ENCODE measurements at places on chromosomes 12 and 14.
A peak's percentile ranks its signal among the peaks of the same experiment; 100 is the strongest.

- no peak for DNase-seq
- no peak overlapping the region for H3K4me3 ChIP-seq
- no peaks in the 10 kb centered on the region for H3K36me3 ChIP-seq
- peak overlapping the region; percentile 56 for H3K27ac ChIP-seq
- no peaks in the 10 kb centered on the region for H3K4me1 ChIP-seq
Measured at GRCh38 chr12:97567619-97568110, 105.1 kb downstream of the RMST start.

DNA sequence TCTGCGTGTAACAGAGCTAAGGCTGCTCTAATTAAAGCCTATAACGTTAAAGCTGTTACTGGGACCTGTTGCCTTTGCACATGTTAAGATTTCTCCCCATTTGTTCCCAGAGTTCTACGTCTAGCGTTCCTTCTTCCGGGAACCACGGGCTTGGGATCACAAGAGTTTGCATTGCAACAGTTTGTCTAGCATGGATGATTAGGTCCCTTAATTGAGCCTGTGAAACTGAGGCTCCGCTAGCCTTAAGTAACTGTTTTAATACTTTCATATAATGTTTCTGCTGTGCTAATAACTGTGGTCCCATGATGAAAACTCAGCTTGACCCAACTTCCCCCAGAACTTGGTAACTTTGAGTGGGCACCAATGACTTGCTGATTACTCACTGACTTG, 16.7 kb upstream of the LYZ start:
- H3K27ac ChIP-seq, result peak overlapping the region; percentile 63
- H3K27me3 ChIP-seq, result no peaks in the 10 kb centered on the region
- no peaks in the 10 kb centered on the region for H3K36me3 ChIP-seq
- no peak for DNase-seq

DNA sequence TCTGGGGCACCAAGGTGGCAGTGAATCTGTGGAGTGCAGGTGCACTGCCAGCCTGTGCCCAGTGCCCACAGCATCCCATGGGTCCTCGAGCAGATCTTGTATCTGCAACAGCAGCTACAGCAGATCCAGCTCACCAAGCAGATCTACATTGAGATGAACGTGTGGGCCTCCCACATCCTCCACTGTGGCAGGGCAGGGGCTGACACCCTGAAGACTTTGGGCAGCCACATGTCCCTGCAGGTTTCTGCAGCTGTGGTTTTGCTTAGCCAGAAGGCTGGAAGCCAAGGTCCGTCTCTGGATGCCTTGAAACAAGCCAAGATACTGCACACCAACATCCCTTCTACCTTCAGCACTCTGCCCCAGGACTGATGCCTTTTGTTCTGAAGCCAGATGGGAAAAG, 338.8 kb upstream of the OR4E1 start:
- H3K27me3 ChIP-seq, result no peaks in the 10 kb centered on the region
- H3K4me3 ChIP-seq, result no peak overlapping the region
- no peak for DNase-seq
- no peaks in the 10 kb centered on the region for H3K36me3 ChIP-seq
- H3K4me1 ChIP-seq, result no peaks in the 10 kb centered on the region

DNA sequence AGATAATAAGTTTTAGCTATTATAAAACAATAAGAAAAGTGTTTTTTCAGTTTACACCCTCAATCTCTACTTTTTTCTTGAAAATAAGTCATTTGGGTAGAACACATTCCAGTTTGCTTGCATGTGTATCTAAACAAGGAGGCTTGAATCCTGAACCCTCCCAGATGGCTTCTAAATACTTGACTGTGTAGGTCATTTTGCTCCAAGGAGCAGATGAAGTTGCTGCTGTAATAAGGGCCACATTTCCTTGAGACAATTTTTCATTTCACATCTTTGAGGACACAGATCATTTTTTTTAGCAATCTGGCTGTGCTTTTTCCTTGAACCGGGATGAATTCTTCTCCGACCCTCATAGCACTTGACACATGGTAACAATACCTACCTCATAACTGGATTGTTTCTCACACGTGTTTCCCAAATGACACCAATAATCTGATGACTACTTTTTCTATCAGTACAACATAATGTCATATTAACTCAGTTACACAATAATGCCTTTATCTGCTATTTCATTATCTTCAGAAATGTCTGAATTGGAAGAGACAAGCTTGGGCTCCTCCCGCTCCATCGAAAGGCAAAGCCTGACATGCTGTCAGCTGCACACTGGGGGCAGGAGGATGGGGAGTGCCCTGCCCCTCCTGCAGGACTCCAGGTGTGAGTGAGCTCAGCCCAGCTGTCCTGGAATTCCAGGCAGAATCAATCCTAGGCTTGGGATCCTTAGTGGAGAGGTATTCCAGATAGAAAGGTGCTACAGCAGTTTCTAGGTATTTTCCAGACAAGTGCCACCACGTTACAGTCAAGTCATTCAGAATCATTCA, 30.9 kb downstream of the GPHB5 start:
- no peak for DNase-seq
- no peak overlapping the region for H3K27ac ChIP-seq
- no peaks in the 10 kb centered on the region for H3K4me1 ChIP-seq
- no peaks in the 10 kb centered on the region for H3K27me3 ChIP-seq

DNA sequence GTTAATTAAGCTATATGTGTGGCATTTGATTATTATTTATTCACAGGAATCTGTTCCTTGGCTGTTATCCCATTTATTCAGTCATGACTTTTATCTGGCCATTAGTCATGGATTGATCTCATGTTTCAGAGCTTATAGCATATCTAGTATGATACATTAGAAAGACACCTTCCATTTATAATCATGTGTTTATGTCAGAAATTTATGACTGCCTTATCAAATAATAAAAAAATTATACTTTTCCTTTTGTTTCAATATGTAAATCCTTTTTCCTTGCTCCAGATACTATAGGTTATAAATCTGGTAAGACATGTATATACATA, 248.0 kb upstream of the PDE3A start:
- no peak overlapping the region for H3K27ac ChIP-seq
- no peak for DNase-seq
- no peak overlapping the region for H3K4me3 ChIP-seq
- no peaks in the 10 kb centered on the region for H3K27me3 ChIP-seq

DNA sequence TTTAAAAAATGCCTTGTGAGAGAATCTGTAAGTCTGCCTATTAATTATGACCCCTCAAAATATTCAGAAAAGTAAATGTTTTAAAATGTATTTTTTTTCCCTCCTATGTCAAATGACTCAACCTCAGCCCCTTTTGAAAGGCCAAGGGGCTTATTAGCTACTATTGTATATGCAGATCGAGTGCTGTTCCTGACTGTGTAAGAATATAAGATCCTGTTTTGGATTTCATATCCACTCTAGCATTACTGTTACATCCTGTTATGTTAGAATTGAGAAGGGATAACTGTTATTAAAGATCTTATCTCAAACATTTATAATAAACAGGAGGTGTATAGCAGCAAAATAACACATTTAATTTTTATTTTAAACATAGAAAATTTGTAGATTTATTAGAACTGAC, 46.6 kb upstream of the TPH2 start:
- no peaks in the 10 kb centered on the region for H3K27me3 ChIP-seq
- DNase-seq, result no peak
- H3K4me3 ChIP-seq, result no peak overlapping the region
- no peaks in the 10 kb centered on the region for H3K4me1 ChIP-seq

- H3K27me3 ChIP-seq, result no peaks in the 10 kb centered on the region
- no peak overlapping the region for H3K4me3 ChIP-seq
- DNase-seq, result no peak
Measured at GRCh38 chr14:38616959-38617358, 361.1 kb upstream of the CLEC14A start.

- peak overlapping the region; percentile 90 for H3K27ac ChIP-seq
- no peaks in the 10 kb centered on the region for H3K27me3 ChIP-seq
- H3K36me3 ChIP-seq, result no peaks in the 10 kb centered on the region
- no peak for DNase-seq
Measured at GRCh38 chr12:3753544-3754284, 805 bp upstream of the CRACR2A start.

GRCh38 chr12:122840580-122841513, 5.6 kb downstream of the HIP1R start:
- peaks cover 42% of the 10 kb centered on the region for H3K4me1 ChIP-seq
- no peaks in the 10 kb centered on the region for H3K27me3 ChIP-seq
- DNase-seq, result no peak
- H3K36me3 ChIP-seq, result no peaks in the 10 kb centered on the region
- H3K27ac ChIP-seq, result peak overlapping the region; percentile 72

DNA sequence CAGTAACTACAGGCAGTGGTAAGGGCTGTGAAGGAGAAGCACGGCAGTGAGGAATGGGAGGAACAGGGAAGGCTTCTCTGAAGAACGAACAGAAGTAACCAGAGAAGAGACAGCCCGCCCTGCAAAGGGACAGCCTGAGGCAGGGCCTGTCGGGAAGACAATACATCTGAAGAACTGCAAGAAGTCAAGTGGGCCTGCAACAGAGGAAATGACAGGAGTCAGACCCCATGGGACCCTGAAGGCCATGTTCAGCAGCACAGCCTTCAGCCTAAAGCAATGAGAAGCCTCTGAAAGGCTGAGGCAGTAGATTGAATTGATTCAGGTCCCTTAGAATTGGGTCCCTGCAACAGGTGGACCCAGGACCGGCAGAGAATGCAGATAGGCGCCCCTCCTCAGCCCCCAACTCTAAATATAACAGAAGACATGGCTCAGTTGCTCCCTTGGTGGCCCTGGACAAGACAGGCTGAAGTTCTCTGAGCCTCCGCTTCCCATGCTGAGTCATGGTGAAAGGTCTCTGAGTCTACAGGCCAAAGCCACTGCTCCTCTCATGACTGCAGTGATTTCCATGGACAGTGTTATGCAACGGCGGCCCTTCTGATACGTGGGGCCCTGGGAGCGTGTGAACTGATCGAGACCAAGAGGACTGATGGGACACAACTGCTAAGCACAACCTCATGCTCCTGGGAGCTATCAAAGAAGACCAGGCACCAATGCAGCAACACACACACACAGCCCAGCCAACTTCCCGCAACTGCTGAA, 10.8 kb upstream of the ACTR6 start:
- no peaks in the 10 kb centered on the region for H3K27me3 ChIP-seq
- H3K4me1 ChIP-seq, result peaks cover 16% of the 10 kb centered on the region
- no peaks in the 10 kb centered on the region for H3K36me3 ChIP-seq
- no peak overlapping the region for H3K27ac ChIP-seq
- H3K4me3 ChIP-seq, result no peak overlapping the region
- DNase-seq, result no peak

- no peak for DNase-seq
- H3K27ac ChIP-seq, result peak overlapping the region; percentile 97
- H3K27me3 ChIP-seq, result no peaks in the 10 kb centered on the region
- H3K4me3 ChIP-seq, result no peak overlapping the region
- H3K36me3 ChIP-seq, result peaks cover 66% of the 10 kb centered on the region
- H3K4me1 ChIP-seq, result peaks cover 100% of the 10 kb centered on the region
Measured at GRCh38 chr12:6332459-6332858, 9.4 kb downstream of the TNFRSF1A start.

- H3K27ac ChIP-seq, result peak overlapping the region; percentile 91
- H3K27me3 ChIP-seq, result no peaks in the 10 kb centered on the region
- no peaks in the 10 kb centered on the region for H3K36me3 ChIP-seq
- H3K4me3 ChIP-seq, result no peak overlapping the region
- peaks cover 17% of the 10 kb centered on the region for H3K4me1 ChIP-seq
Measured at GRCh38 chr14:92792885-92793284, 1.2 kb upstream of the GOLGA5 start.

- H3K27me3 ChIP-seq, result no peaks in the 10 kb centered on the region
- H3K4me1 ChIP-seq, result no peaks in the 10 kb centered on the region
- no peak overlapping the region for H3K27ac ChIP-seq
- no peaks in the 10 kb centered on the region for H3K36me3 ChIP-seq
Measured at GRCh38 chr12:48075832-48076231, 30.0 kb downstream of the SENP1 start.

DNA sequence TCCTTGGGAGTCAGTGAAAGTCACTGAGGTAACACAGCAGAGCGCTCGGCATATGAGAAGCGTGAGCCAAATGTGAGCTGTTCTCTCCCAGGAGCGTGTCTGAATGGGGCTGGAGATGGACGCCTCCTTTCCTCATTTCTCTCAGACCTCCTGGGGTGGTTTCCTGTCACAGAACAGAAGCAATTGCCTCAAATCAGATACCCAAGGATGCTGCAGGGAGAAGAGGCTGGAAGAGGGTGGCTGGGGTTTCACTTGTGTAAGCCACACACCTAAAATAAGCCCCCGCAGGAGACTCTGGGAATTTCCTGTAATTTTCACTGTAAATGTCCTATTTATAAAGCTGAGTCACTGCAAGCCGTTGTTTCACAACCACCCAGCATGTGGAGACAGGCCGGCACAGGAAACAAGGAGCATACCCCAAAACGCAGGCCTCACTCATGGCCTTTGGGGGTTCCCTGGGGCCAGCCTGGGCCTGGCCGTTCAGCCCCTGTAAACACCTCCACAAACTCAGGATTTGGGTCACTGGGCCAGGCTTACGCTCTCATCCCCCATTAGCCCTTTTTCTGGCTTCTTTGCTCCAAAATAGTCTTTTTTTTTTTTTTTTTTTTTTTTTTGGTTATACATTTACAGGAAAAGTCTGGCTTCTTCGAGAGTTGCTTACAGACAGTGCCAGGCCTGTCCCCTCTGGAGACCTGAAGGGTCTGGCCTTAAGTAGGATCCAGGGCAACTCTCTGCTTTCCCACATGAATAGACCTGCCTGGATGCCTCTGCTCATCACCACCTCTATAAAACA, 55.3 kb downstream of the VCPKMT start:
- H3K27me3 ChIP-seq, result no peaks in the 10 kb centered on the region
- H3K4me3 ChIP-seq, result no peak overlapping the region
- no peak for DNase-seq
- peak overlapping the region; percentile 82 for H3K27ac ChIP-seq

DNA sequence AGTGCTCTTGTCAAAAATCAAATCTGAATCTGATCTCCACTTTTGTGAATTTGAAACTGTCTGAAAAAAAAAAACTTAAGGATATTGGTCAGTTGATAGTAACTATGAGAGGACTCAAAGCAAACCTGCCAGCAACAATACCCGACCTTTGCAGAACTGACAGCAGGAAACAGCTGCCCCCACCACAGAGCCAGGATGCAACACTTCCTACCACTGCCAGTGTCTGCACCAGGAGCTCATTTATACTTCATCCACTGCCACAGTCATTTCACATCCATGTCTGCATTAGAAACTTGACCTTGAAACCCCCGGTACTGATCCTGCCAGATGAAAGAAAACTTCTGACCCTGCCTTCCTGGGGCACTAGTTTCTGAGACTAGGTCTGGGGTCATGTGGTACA, 27.4 kb upstream of the RXYLT1 start:
- no peak for DNase-seq
- no peaks in the 10 kb centered on the region for H3K27me3 ChIP-seq
- H3K27ac ChIP-seq, result no peak overlapping the region
- H3K4me1 ChIP-seq, result no peaks in the 10 kb centered on the region
- H3K4me3 ChIP-seq, result no peak overlapping the region
- no peaks in the 10 kb centered on the region for H3K36me3 ChIP-seq

DNA sequence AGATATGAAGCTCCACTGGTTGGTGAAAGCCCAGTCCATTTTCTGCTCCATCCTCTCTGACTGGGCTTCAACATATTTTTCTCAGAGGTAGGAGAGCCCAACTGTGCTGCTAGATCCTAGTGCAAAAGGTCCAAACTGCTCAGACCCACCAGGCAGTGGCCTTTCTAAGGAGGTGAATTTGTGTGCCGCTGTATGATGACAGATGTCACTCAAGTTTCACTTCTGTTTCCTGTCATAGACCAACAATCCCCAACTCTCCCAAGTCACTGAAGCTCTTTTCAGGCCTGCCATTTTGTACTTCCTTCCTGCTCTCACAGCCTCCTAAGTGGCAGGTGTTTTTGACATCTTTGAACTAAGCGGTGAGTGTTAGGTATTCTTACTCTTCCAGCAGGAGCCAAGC, 16.4 kb upstream of the RNASE4 start:
- H3K27ac ChIP-seq, result no peak overlapping the region
- H3K4me3 ChIP-seq, result no peak overlapping the region
- H3K36me3 ChIP-seq, result no peaks in the 10 kb centered on the region
- peaks cover 6% of the 10 kb centered on the region for H3K4me1 ChIP-seq
- DNase-seq, result no peak
- H3K27me3 ChIP-seq, result no peaks in the 10 kb centered on the region
